Progenitor cell of endocrine pancreas (in vitro differentiated cells): ENCODE measurements at places on chromosomes 5 and 9.

DNA sequence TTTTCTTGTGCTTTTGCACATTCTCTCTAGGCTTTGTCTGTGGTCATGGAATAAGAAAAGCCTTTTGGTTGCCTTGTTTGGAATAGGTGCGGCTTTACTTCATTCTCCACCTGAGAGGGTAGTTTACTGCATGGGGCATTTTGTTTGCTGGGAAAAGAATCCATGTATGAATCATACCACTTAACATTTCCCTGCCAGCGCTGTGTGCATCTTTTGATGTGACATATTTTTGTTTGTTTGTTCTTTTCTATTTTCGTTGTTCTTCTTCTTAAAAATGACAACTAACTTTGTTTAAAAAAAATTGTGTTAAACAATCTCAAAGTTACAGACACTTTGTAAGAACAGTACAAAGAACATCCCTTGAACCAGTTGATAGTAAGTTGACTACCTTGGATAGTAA, 113.2 kb downstream of the GCNT1 start:
- DNase-seq, result no peak

DNA sequence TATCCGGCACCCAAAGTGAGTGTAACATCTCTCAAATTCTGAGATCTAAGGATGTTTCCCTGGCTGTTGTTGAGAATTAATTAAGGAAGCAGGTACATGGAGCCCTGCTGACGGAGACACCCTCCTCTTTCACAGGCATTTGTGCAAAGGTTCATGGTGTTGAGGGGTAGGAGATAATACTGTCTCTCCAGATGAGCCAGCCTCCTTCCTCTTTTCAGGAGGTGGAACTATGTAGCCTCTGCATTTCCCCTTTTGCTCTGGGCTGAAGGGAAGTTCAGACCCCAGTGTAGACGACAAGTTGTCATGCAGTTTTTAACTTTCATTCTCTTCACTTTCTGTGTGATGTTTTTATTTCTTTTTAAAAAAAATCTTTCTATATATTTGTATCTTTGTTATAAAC, 107.5 kb downstream of the GALNT10 start:
- no peak for DNase-seq

- no peak for DNase-seq
Measured at GRCh38 chr5:141485321-141486055, 658 bp downstream of the PCDHGC4 start.

DNA sequence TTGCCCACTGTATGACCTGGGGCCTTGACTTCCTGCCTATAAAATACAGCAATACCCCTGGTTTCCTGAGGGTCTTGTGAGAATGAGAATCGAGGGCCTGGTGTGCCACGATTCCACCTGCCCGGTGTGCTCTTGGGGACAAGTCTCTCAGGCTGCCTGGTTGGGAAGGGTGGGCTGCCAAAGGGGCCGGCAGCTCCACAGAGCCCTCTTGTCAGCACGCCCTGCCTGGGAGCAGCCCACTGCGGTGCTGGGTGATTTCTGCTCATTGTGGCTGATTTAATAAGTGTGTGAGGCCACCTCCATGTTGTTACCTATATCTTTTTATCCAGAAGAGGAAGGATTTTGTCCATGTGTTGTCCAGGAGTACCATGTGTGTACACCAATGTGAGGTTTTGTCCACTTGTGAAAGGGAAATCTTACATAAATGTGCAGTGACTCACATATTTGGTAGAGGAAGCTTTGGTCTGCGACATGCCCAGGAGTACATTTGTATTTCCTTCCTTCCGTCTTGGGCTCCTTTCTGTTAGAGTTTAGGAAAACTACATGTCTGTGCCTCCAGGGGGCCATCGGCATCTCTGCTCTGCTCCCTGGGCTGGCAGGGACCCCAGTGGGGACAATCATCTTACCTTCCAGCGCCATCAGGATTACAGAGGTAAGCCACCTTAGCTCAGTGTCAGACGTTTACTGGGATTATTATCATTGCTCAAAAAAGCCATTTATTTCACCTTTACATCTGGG, 108.6 kb downstream of the PHF2 start:
- peak; percentile 9 for DNase-seq

DNA sequence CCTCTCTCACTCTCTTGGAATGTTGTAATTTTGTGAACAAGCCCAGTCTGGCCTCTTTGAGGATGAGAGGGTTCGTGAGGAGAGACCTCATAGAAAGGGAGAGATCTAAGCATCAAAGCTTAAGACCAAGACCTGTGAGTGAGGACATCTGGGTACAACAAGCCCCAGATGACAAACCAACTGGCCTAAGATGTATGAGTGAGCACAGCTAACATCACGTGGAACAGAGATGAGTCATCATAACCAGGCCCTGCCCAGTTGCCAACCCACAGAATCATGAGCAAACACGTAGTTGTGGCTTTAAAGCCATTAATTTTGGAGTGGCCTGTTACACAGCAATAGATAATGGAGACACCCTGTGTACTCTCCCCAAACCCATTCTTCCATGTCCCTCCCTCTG, 439.1 kb upstream of the KIF2A start:
- DNase-seq, result no peak

DNA sequence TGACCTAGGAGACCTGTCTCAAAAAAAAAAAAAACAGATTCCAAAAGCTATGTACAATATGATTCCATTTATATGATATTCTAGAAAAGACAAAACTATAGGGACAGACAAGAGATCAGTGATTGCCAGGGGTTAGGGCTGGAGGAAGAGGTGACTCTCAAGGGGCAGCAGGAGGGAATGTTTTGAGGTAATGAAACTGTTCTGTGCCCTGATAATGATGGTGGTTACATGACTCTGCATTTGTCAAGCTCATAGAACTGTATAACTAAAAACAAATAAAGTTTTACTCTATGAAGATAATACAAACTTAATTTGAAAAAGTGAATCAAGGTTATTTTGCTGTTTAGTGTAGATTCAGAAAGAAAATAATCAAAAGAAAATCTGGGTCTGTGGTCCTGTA, 125.3 kb upstream of the IQGAP2 start:
- DNase-seq, result no peak

DNA sequence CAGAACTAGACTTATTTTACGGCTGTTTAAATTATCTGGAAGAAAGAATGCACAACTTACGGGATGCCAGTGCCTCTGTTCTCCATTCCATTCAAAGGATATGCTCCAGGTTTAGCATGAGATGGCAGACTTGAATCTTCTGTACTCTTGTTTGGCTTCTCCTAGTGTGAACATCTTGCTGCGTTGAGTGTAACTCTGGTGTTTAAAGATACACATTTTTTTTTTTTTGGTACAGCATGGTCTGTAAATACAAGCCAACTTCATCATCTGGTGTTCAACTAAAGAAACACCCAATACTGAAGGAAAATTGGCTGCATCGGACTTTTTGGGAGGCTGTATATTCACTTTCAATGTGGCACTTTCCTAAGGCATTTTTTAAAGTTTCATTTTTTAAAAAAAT, 7.4 kb upstream of the MIER3 start:
- no peak for DNase-seq

- DNase-seq, result no peak
Measured at GRCh38 chr5:73158313-73158712, 14.7 kb upstream of the TMEM174 start.

DNA sequence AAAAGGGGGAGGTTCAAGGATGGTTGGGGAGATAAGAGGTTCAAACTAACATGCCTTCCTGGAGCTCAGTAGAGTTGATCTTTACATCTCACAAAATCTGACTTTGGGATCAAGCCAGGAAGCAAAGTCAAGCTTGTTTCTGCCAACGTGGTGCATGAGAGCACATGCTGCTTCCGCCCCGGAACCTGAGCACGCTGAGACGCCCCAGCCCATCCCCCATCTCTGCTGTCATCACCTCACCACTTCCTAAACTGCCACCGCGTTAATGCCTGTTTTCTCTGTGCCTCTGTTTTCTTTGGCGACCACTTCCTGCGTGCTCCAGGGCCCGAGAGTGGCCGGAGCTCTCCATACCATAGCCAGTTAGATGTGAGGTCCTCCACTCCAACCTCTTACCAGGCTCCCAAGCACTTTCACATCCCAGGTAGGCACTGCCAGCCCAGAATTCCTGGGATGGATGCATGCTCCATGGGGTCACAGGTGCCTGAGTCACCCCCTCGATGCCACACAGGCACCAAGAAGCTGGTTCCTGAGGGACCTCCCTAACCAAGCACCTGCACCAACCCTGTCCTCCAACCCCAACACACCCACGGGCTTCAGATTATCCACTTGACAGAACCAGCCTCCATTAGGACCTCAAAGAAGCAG, 31.2 kb upstream of the AFAP1L1 start:
- DNase-seq, result no peak

DNA sequence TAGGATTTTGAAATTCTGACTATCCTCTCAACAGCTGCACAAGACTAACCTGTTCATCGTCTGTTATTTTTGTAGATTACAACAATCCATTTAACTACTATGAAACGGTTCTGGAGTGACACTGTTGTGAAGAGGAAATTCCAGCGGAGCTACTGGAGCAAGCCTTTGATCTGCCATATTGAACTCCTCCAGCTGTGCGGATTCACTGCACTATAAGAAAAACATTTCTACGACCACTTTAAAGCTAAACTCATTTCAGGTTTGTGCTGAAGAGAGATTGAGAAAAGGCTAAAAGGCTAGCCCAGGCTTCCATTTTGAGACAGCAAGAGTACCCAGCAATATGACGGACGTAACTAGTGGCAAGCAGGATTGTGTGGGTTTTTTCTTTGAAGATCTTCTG, 104.9 kb upstream of the ANKH start:
- DNase-seq, result no peak

GRCh38 chr5:170289121-170289520, 8.5 kb downstream of the LCP2 start:
- DNase-seq, result no peak

- no peak for DNase-seq
Measured at GRCh38 chr9:17272536-17272935, 137.7 kb downstream of the CNTLN start.

- DNase-seq, result no peak
Measured at GRCh38 chr9:109497226-109498153, 617 bp downstream of the PTPN3 start.

- peak; percentile 39 for DNase-seq
Measured at GRCh38 chr5:53479590-53480415, 626 bp upstream of the FST start.

GRCh38 chr5:149629421-149629820, 48.1 kb downstream of the ARHGEF37 start:
- DNase-seq, result no peak

DNA sequence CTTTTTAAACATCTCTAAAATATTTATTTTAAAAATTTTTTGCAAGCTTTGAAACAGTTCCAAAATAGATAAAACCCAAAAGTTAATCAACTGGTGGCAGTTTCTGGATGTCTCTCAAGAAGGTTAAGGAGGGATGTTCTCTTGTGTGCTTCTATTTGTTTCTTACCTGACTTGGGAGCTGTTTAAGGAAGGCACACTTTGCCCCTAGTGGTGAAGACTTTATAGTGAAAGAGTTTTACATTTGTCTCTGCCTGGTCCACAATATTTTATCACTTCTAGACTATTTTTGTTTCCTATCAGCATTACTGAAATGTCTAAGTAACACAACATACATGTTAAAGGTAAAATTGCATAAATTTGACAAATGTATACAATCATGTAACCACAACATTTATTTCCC, 552.8 kb downstream of the SEMA5A start:
- DNase-seq, result no peak

GRCh38 chr9:116278326-116278725, 124.7 kb downstream of the PAPPA start:
- DNase-seq, result no peak

- no peak for DNase-seq
Measured at GRCh38 chr9:16436545-16436944, 433.9 kb downstream of the BNC2 start.

GRCh38 chr5:88675168-88675707, 207.7 kb downstream of the MEF2C start:
- DNase-seq, result no peak

- DNase-seq, result no peak
Measured at GRCh38 chr5:55897206-55897894, 46.2 kb downstream of the IL31RA start.
